ENCODE measurements at places on chromosomes 13 and 19. TPM values are rescaled to one million over a fixed set of nuclear protein-coding genes. Genes with fewer than 3 reads are reported as not detected.

DNA sequence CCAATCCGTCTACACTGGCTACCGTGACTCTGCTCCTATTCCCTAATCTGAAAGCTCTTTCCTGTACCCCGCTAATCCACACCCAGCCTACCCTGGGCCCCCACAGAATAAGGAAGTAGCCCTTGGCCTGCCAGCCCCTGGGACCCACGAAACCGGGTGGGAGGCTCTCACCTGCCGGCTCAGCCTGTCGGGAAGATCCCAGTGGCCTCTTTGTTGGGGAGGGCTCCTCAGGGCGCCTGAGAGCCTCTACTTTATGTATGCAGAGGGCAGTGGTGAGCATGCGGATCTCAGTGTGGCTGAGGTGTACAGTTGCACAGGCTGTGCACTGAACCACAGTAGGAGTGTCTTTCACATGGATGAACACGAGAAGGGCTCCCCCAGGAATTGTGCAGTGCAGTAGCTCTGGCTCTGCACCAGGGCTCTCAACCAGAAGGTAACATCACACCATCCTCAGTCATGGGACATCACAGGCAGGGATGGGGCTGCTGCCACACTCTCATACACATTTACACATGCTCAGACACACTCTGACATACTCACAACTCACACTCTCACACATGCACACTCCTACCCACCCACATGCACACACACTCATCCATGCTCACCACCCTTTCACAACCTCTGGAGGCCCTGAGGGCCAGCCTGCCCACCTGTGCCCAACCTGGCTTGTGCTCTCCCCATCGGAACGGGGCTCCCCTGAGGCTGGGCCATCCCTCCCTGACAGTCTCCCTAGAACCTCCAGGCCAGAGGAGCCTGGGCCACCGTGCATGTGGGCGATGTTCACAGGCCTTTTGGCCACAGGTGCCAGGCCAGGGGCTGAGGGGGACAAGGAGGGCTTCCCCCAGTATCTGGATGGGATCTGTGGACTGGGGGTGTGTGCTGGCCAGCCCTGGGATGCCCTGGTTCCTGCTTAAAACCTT lies 135.0 kb downstream of the URI1 start:
- DNase-seq = no peak

DNA sequence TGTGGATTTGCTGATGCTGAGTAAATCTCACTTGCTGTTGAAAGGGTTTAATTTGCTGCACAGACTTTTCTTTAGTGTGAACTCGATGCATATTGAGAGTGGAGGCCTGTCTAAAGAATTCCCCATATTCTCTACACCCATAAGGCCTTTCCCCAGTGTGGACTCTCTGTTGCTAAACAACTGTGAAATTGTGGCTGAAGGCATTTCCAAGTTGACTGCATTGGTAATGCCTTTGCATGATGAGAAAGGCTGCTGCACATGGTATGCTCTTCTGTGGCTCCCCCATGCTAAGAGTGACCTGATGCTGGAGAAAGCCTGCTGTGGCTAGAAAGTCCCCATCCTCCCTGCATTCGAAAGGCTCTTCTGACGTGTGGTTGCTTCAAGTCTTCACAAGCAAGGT lies 6.6 kb upstream of the ZNF599 start:
- no peak for DNase-seq

TRMT1 gene
- 47.9 TPM for total RNA-seq

GRCh38 chr13:35557475-35557874 lies 81.0 kb upstream of the MAB21L1 start:
- no peak for DNase-seq

DNA sequence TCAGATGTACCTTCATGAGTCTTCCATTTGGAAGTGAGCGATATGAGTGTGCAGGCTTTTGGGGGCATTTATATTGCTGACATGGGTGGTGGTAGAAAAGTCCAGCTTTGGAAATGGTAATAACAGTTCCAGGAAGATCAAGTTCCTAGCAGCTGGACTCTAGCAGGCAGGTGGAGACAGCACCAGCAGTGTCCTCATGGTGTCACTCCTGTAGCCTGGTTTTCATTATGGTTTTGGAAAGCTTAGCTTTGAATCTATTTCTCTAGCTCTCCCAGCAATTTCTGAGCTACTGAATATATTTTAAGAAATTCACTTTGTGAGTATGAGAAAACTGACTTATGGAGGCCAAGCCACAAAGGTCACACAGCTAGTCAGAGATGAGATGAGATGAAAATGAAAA lies 523.2 kb upstream of the HTR2A start:
- DNase-seq = no peak

Measured in gastrocnemius medialis (tissue), 4 donors.